Fibroblast of skin of right biceps (primary cell): ENCODE measurements at places on chromosomes 2 and 18.

DNA sequence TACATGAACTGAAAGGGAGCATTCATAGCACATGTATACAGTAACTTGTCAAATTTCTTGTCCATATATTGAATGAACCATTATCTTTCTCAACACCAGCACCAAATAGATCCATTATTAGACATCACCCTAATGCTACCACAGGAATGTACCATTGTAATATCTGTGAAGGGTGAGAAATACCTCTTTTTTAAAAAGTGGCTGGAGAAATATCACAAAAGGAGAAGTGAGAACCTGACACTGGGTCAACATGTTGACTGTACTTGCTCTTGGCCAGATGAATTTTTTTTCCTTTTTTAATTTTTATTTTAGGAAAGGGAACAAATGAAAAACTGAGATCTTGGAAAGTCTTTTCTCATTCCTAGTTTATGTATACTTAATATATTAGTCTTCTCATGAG, 63.5 kb downstream of the CAVIN2 start:
- DNase-seq: no peak

DNA sequence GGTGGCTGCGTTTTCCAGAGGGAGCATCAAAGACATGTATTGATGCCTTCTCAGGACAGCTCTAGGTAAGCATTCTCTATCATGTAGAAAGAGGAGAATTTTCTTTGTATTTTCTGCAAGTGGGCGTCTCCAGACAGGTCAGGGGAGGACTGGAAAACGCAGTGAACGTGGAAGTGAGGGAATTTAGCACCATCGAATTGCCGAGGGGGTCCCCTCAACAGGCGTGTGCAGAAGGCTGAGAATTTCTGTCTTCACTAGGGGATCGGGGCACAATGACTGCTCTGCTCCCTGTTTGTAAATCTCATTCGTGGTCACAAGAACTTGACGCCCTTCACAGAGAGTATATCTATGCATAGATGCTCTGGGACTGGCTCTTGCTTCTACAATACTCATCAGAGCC, 5.0 kb upstream of the NTSR2 start:
- no peak for DNase-seq

GRCh38 chr2:235472443-235472842, 21.4 kb upstream of the AGAP1 start:
- no peak for DNase-seq

GRCh38 chr2:31055938-31056337, 82.3 kb downstream of the GALNT14 start:
- DNase-seq: no peak

- no peak for DNase-seq
Observed at GRCh38 chr2:10471046-10471571, 23.0 kb upstream of the ODC1 start.

DNA sequence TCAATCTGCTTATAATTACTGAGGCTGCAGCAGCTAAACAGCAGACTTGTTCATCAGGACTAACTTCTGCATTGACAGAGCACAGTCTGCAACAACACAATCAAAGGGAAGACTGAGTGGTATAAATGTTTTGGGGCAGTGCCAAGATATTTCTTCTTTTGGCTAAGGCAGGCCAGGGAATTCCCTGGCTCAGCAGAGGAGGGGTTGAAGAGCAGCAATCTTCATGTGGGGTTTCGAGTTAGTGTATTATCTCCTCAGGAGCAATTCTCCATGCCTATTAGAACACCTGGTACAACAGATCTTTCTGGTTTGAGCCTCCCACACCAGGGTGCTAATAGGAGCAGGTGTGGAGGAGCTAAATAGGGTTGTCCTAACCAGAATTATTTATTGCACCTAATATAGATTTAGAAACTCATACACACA, 103.0 kb upstream of the STK17B start:
- DNase-seq: peak; percentile 69

- no peak for DNase-seq
Observed at GRCh38 chr18:32771871-32772580, 797 bp downstream of the KLHL14 start.

DNA sequence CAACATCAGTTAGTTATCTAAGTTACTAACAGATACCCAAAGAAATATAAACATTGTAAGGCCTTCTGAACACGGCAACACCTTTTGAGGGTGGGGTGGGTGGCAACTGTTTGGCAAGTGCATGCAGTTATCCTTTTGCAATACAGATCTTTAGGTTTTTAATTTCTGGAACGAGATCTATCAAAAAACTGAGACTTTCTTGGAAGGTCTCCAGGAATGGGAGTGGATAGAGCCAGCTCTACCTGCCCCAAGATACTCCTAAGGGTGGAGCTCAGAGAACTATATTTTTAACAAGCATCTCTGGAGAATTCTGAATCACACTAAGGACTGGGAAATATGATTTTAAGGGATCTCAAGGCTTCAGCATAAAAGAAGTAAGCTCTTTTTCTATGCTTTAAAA, 11.4 kb upstream of the GALNT1 start:
- no peak for DNase-seq

DNA sequence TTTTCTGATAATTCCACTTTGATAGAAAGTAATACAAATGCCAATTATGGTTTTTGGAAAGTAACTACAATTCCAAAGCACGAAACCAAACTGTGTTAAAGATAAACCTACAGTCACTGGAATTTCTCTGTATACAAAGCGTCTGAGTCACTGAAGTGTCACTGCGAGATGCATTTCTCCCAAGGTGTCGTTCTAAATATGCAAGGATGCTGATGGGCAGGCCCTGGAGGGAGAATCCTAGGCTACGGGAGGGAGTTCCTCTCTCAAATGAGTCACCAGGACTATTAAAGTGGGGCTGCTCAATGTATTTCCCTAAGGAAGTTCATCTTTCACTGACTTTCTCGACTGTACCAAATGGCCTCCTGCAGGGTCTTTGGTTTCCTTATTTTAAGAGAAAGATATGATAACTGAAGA, 163.8 kb upstream of the STK17B start:
- peak; percentile 94 for DNase-seq

DNA sequence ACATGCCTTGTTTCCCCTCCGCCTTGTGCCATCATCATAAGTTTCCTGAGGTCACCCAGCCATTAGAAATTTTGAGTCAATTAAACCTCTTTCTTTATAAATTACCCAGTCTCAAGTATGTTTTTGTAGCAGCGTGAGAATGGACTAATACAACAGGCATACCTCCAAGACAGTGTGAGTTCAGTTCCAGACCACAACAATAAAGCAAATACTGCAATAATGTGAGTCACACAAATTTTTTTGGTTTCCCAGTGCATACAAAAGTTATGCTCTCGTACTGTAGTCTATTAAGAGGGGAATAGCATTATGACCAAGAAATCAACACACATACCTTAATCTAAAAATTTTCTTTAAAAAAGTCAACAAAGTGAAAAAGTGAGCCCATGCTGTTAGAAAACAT, 217.2 kb downstream of the NR4A2 start:
- DNase-seq: peak; percentile 1

DNA sequence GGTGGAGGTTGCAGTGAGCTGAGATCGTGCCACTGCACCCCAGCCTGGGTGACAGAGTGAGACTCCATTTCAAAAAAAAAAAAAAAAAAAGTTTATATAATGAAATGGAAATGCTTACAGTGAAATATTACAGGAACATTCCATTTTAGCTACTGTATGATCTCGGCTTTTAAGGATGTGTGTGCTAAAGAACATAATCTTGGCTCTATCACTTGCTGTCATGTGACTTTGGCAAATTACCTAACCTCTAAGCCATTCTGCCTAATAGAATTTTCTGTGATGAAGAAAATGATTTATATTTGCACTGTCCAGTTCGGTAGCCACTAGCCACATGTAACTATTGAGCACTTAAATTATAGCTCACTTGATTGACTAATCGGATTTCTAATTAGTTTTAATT, 36.3 kb downstream of the SMAD4 start:
- DNase-seq: peak; percentile 60

GRCh38 chr2:129233751-129234406, 745.6 kb upstream of the RAB6C start:
- DNase-seq: peak; percentile 41

GRCh38 chr2:235599596-235600338, 105.9 kb downstream of the AGAP1 start:
- no peak for DNase-seq
